ENCODE measurements at places on chromosomes 12 and 14. TPM values are rescaled to one million over a fixed set of nuclear protein-coding genes. Genes with fewer than 3 reads are reported as not detected.

GRCh38 chr12:99619389-99620158 is 28.0 kb upstream of the GARIN6 start:
- DNase-seq: no peak

GRCh38 chr12:57591782-57592325 is 862 bp downstream of the PIP4K2C start:
- no peak for DNase-seq

DNA sequence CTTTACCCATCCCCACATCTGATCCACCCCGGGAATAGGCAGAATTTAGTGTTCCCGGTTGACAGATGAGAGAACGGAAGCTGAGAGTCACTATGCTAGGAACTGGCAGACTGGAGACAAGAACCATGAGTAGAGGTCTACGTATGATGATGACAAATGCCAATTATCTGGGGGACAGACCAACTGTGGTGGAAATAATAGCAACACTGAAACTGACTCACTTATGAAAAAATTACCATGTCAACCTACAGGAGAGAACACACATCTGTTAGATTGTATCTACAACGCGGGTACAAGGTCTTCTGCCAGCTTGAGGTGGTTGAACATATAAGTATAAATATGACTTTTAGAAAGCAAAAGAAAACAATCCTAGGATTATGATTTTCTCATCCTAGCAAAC is 15.4 kb upstream of the SELPLG start:
- DNase-seq: no peak

DNA sequence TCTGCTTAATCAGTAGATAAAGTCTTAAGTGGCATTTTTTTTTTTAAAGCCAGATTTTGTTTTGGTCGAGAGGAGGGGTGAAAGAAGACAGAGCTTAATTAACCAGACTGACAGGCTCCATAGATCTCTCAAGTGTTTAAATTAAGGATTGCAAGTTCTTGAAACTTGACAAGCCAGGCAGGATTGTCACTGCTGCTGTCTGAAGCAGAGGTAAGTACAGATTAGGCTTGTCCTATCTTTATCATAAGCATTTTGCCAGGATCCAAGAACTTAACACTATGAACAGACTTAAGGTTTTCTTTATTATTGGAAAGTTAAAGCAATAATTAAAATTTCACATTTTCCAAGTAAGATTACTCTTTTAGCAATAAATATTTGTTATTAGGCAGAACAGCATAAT is 179.6 kb upstream of the LMO3 start:
- DNase-seq: no peak

DNA sequence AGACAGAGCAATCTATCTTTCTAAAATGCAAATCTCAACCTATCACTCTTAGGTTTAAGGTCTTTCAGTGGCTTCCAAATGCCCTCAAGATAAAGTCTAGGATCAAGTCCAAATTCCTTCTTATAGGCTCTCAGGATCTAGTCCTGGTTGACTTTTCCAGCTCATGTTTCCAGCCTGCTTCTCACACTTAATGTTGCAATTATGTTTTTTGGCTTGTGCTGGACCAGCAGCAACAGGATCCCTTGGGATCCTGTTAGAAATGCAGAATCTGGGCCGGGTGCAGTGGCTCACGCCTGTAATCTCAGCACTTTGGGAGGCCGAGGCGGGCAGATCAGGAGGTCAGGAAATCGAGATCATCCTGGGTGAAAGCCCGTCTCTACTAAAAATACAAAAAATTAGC is 10.6 kb downstream of the GPR33 start:
- DNase-seq: no peak

The NKX2-1 gene
- total RNA-seq: not detected

DNA sequence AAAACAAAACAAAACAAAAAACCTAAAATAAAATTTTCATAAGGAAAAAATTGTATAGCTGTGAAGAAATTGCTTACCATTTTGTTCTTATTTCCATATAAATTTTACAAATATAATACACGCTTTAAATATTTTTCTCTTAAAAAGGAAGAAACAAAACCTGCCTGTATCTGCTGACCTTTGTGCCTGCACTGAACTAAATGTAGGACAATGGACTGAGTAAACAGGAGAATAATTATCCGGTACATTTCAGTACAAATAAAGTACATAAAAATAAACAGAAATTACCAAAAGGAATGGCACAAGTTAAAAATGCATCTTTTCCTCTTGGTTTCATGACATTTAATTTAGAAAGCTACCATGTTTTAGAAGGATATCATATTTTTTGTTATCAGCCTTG is 112.3 kb downstream of the DNAI7 start:
- DNase-seq: no peak

DNA sequence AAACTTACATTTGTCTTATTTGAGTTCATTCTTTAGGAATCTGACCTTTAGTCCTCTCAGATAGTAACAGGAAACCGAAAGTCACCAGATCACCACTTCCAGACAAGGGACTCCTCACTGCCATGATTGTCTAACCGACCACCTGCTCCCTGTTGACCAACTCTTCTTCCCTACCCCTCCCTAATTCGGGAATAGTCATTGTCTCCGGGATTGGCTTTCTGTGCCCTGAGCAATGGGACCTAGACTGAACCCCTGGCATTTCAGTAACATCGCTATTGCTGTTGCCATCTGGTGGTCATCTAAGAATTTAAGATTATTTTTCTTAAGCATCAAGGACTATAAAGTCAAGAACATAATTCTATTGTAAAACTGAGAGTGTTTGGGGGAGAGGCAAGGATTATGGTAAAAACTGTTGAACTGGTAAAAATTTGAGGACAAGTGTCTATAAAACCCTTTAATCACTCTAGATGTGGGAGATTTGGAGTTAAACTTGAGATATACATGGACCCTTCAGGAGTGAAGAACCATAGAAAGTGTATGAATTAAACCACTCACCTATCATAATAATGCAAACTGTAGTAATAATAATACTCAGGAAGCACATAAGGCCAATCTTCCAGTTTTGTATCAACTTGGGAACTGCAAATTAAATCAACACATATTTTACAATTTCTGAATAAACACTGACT is 6.3 kb downstream of the CLEC2A start:
- no peak for DNase-seq

DNA sequence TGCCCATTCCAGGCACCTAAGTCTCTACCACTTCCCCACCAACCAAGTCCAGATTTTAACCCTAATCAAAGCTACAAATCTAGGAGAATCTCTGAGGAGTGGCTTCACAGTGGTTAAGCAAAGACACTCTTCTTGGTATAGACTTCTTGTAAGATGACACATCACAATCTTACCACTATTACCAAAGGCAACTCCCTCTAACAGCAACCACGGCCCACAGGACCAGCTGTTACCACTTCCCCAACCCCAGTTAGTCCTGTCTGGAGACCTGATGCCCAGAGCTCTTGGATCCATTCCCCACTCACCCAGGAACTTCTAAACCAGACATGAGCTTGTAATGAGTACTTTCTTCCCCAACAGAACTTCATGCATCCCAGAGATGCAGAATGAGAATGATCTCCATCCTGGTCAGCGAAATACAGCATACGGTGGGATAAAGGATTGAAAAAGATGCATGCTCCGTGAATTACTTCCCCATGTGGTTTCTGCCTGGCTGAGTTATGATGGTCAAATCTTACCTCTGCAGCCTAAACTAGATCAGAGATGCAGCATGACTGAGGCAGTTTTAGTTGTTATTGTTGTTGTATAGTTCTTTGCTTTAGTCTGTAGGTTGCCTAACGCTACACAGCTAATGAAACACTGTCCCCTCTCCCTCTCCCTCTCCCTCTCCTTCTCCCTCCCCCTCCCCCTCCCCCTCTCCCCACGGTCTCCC is 87.7 kb upstream of the FOXN3 start:
- no peak for DNase-seq

DNA sequence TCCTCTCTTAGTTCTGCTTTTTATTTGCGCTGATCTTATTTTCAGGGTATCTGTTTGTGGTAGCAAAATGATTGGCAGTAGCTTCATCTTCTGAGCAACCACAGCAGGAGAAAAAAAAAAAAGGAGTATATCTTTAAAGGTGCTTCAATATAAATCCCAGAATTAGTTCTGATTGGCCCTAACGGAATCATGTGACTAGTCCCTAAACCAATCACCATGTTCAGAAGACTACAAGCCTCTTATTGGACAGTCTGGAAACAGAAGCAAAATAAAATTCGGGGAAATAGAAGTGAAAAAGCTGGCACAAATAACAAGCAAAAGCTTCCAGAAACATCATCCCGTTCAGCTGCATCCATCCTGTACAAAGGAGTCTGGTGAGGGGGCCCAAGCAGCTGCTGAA is 49.9 kb upstream of the PTPRO start:
- DNase-seq: no peak

The MANSC1 gene
- 0.31 TPM for total RNA-seq

DNA sequence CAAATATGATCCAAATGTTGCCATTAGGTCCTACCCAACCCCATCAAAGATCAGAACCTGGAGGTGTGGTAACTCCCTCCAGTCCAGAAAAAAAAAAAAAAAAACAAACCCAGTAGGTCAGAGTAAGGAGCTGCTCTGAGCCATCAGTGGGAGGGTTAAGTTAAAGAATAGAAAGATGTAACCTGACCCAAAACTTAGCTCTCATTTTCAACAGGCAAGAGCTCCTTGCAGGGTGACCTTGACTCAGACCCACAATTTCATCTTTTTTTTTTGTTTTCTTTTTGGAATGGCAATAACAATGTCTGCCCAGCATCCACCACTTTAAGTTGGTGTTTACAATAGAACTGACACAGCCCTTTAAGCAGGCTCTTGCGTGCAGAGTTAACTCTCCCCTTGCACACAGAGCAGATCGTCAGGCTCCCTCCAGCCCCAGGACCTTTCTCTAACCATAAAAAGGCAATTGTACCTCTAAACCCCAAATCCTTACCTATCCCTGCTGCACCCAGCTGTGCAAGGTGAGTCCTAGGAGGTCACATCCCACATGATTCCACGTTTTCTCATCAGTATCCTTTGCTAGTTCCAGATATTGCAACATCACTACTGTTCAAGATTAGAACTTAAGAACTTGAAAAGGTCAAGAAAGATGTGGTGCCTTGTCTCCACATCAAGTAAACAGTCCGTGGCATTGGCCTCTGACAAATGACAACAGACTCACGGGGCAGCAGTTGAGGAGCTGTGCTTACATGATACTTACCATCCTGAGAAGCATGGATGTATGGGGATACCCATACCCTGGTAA is 178.6 kb upstream of the EEA1 start:
- DNase-seq: no peak

DNA sequence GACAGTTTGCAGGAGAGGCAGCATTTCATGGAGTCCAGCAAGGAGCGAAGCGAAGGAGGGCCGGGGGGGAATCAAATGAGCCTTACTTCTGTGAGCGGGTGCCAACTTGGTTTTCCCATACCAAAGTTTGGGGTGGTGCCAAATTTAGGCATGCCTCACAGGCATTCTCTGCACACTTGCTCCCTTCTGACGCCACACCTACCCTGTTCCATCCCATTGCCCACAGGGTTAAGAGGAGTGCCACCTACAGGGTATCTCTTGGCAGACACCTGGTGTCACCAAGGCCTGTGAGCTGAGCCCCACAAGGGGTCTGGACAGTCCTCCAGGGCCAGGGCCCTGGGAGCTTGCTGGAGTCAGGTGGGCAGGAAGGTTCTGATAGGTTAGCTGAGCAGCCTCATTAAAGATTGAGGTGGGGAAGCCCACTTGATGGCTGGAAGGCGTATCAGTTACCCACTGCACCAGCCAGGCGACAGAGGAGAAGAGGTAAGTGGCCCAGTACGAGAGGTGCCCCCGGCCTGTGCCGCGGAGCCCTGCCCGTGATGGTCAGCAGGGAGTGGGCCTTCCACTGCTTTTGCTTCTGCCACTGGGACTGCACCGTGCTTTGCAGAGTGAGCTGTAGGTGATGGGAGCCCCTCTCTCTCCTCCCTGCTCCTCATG is 45.2 kb downstream of the DEGS2 start:
- no peak for DNase-seq

GRCh38 chr12:64582862-64583261 is 27.4 kb upstream of the RASSF3 start:
- no peak for DNase-seq

- no peak for DNase-seq
These were observed 9.5 kb upstream of the PRKD1 start for GRCh38 chr14:29937116-29937515.

- DNase-seq: no peak
These were observed 69.6 kb upstream of the CHST11 start for GRCh38 chr12:104387190-104387589.

DNA sequence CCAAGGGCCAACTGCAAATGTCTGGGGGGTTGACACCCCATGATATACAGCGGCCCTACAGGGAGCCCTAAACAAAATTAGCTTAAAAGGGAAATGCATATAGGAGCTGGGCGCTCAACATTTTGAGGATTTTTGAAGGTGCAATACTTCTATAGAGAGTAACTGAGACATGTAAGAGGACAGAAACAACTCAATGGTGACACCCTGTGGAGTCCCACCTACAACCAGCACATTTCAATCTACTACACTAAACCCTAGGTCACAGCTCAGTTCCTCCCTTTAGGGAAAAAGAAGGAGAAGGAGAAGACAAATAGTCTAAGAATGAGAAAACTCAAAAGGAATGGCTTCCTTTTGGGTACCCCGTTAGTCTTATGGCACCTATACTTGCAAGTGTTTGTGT is 1010.5 kb upstream of the NOVA1 start:
- DNase-seq: no peak

DNA sequence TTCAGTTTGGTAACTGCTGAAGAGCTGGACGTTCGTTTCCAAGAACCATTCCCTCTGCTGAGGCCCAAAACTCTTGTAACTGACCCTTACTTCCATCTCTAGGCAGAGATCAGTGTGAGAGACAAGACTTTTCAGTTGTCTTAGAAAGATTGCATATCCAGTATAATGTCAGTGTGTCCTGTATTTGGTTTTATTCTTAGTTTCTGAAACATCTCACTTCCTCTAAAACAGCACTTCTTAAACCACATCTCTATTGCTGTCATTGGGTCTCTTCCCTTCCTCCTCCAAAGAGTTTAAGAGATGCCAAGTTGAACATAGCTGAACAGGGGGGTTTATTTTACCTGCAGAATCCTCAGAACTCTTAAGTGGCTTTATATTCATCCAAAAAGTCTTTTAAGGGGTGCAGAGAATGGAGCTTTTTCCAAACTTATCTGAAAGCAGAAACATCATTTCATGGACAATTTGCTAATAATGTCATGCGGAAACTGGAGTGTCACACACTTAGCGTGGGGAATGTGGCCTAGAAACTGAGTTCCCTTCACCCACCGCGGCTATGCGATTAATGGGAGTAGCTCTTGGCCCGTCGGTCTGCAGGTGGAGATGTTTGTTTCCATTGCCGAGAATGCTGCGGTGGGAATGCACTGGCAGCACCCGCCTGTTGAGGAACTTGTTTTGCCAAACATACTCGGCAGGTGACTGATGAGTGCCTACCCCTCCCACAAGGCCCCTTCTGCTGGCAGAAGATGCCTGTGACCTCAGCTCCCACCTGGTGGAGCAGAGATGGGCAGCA is 148.2 kb downstream of the ADGRD1 start:
- DNase-seq: no peak

GRCh38 chr14:59629444-59630287 is 53.1 kb upstream of the CCDC175 start:
- no peak for DNase-seq

DNA sequence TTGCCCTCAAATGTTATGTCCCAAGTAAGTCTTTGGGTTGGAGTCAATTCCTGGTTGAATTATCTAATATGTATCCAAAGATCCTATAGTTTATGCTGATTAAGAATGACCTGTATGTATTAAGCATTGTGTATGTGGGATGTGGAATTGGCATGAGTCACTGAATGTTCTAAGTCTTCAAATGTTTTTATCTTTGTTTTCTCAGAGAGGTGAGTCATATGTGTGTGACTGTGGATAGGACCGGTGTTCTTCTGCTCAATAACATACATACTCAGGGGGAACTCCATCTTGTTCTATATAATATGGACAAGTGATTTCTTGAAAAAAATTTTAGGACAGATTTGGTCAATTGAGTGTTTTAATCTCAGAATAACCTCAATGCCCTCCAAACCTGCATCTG is 57.9 kb downstream of the NAV3 start:
- no peak for DNase-seq

The PRH2 gene
- not detected for total RNA-seq
